Adrenal gland (tissue), 19 donors: ENCODE measurements at places on chromosomes 12 and 14. TPM values are rescaled to one million over a fixed set of nuclear protein-coding genes. Genes with fewer than 3 reads are reported as not detected.

The USP30 gene
- total RNA-seq: 22.0 TPM

The GLIPR1L1 gene
- total RNA-seq: not detected

- H3K36me3 ChIP-seq: no peaks in the 10 kb centered on the region
- peak; percentile 95 for DNase-seq
- peaks cover 23% of the 10 kb centered on the region for H3K4me1 ChIP-seq
- H3K4me3 ChIP-seq: peak within 1 kb of the TSS; percentile 64
- no peaks in the 10 kb centered on the region for H3K27me3 ChIP-seq
Measured at GRCh38 chr12:48119078-48119833, at the start of gene PFKM. TSS of gene PFKM (plus strand) at chr12:48119364. CDS start at chr12:48122775, 3,411 bp downstream.

GRCh38 chr14:24297190-24297964 lies 2.2 kb downstream of the DHRS1 start:
- H3K27me3 ChIP-seq: no peaks in the 10 kb centered on the region
- H3K27ac ChIP-seq: no peak overlapping the region
- no peaks in the 10 kb centered on the region for H3K36me3 ChIP-seq

GRCh38 chr12:119283310-119283709 lies 51.2 kb upstream of the CCDC60 start:
- H3K27me3 ChIP-seq: no peaks in the 10 kb centered on the region
- no peak overlapping the region for H3K27ac ChIP-seq
- H3K4me1 ChIP-seq: no peaks in the 10 kb centered on the region
- no peaks in the 10 kb centered on the region for H3K36me3 ChIP-seq
